ENCODE measurements at places on chromosomes 5 and 9.

DNA sequence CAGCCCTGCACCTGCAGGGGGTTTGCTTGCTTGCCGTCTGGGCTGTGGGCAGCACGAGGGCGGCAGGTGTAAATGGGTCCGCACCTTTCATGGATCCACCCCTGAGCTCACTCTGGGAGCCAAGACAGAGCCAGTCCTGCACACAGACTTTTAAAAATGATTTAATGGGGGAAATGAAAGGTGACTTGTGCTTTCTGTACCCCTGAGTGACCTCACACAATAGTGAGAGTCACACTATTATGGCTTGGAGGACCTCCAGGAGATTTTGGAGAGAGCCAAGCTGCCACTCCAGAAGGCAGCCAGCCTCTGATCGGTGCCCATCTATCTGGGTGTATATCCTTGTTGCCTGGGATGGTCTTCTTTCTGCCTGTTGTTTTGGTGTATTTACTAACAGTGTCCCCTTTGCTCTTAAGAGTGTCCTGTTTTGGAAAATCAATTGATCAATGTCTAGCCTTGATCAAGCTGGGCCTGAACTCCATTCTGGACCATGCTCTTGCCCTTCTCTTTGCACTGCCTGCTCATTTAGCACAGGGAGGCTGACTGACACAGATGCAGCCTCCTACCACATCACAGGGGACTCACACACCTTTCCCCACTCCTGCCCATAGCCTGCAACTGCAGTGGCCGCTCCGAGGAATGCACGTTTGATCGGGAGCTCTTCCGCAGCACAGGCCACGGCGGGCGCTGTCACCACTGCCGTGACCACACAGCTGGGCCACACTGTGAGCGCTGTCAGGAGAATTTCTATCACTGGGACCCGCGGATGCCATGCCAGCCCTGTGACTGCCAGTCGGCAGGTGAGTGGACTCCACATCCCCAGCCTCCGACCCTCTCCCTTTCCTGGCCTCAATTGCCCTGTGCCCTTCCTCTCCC is 29.5 kb downstream of the LAMC3 start:
- no peak for DNase-seq

DNA sequence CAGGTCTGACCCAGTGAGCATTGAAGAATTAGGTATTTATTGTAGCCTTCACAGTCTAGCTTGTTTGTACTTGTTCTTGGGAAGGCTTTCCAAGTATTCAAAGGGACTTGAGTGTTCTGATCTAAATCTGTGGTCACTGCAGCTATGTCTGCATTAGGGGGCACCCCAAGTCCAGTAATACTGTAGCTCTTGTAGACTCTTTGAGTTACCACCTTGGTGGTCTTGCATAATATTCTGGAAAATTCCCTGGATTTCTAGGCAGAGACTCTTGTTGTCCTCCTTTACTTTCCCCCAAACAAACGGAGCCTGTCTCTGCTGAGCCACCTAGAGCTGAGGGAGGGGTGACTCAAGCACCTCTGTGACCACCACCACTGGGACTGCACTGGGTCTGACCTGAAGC is 149.5 kb upstream of the DHFR start:
- DNase-seq: no peak

DNA sequence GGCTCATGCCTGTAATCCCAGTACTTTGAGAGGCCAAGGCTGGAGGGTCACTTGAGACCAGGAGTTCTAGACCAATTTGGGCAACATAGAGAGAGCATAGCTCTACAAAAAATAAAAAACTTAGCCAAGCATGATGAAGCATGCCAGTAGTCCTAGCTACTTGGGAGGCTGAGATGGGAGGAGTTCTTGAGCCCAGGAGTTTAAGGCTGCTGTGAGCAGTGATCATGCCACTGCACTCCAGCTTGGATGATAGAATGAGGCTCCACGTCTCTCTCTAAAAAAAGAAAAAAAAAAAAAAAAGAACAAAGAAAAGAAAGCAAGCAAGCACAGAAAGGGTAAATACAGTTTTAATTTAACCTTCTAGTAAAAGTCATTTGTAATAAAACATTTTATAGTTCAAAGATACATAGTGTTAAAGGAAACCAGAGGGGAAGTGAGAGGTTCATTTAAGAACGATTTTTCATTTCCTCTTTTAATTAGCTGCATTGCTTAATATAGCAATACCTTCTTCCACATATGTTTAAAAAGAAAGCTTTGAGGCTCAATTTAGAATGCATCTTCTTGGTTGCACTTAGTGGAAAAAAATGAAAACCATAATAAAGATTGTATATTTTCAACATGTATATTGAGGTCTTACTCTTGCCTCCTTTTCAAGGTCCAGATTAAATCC is 14.9 kb downstream of the GAPT start:
- no peak for DNase-seq

- DNase-seq: no peak
Observed at GRCh38 chr9:99336005-99336404, 113.9 kb downstream of the SEC61B start.

GRCh38 chr9:138025417-138025816 is 147.8 kb downstream of the CACNA1B start:
- DNase-seq: no peak

DNA sequence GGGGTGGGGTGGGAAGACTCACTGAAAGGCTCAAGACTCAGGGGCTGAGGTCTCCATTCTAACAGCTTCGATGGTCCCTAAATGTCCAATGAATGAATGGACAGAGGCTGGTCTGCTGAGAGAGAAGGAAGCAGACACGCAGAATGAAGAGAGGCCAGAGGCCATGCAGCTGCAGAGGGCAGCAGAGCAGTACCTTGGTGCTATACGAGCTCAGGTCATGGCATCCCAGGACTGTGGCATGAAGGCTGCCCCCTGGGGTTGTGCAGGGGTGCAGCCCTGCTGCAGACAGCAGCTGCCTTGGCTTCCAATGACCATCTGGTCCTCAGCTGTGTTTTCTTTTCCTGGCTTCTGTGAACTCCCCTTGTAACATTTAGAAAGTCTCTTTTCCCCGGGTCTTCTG is 15.2 kb upstream of the CORO2A start:
- DNase-seq: no peak

GRCh38 chr9:130129432-130130061 is 42.7 kb upstream of the NCS1 start:
- peak; percentile 30 for DNase-seq

- DNase-seq: no peak
Observed at GRCh38 chr9:71485326-71485725, 283.0 kb downstream of the CEMIP2 start.

All from activated CD4-positive, alpha-beta T cell treated with anti-CD3 and anti-CD28 coated beads, Interleukin-2, amount 50 U/mL, for 24 hours (primary cell).